ENCODE measurements at places on chromosomes 11 and 22. TPM values are rescaled to one million over a fixed set of nuclear protein-coding genes. Genes with fewer than 3 reads are reported as not detected.

The GRK2 gene
- total RNA-seq: 29.0 TPM

GRCh38 chr11:131940126-131940525 lies 569.7 kb downstream of the NTM start:
- no peak for DNase-seq

GRCh38 chr22:20153945-20154344 lies 3.1 kb upstream of the CCDC188 start:
- DNase-seq: no peak

The ZNF215 gene
- 0.10 TPM for total RNA-seq

DNA sequence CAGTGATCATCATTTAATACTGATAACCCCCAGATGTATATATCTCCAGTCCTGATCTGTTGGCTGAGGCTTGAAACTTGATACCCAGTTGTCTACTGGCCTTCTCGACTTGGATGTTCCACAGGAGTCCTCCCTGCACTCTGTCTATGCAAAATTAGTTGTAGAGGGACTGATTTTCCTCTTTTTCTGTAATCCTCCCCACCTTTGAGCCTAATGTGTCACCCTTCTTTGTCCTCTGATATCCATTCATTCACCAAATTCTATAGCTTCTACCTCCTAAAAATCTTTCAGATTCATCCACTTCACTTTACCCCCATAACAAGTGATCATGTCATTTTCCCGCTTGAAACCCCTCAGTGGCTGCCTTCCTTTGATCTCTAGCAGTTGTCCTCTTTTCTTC lies 16.4 kb downstream of the COA4 start:
- no peak for DNase-seq

GRCh38 chr11:28346209-28346608 lies 238.0 kb downstream of the METTL15 start:
- no peak for DNase-seq

DNA sequence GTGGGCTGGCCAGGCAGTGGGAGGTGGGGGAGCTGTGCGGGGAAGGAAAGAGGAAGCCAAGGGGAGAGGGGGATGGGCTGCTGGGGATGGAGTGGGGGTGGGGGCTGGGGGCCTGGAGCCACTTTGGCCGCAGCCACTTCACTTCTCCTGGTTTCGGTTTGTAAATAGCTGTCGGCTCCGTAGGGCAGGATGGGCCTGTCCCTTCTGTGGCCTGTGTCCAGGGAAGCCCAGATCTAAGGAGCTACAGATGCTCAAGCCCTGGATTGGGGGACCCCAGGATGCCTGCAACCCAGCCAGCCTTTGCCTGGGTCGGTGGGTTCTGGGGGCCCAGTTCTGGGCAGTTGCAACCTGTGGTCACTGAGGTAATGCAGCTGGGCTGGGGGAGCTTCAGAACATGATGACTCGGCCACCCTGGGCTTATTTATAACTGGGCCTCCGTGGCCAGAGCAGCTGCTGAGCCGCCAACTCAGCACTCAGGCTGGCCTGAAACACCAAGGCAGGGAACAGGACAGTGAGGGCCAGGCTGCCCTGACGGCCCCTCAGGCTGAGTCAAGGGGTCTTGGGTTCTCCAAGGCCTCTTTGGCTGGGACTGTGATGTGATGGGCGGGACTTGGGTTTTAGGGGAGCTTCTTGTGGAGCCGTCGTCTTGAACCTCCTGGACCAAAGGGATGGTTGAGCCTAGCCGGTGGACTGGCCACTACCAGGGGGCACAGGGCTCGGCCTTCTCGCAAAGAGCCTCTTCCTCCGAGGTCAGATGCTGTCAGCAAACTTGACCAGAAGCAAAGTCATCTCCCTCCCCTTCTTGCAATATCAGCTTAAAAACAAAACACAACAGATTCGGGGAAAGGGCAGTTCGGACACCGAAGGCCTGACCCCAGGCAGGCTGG lies 15.0 kb upstream of the SLC39A13 start:
- no peak for DNase-seq

DNA sequence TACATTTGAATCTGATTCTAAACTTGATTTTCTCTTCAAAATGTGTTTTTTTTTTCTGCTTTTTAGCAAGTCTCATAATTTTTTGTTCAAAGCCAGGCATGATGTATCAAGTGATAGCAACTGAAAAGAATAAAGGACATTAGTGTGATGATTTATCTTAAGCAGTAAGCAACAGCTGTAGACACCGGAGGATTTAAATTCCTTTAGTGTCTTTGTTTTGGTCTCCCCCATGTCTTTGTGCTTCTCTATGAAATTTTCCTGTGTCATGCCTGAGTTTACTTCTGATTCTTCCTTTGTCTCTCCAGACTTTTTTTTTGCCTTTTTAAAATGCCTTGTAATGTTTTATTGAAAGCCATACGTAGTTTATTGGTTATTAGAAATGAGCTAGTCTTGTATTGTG lies 934.2 kb upstream of the RAG2 start:
- DNase-seq: no peak

GRCh38 chr11:91133361-91133760 lies 910.5 kb upstream of the CHORDC1 start:
- no peak for DNase-seq

DNA sequence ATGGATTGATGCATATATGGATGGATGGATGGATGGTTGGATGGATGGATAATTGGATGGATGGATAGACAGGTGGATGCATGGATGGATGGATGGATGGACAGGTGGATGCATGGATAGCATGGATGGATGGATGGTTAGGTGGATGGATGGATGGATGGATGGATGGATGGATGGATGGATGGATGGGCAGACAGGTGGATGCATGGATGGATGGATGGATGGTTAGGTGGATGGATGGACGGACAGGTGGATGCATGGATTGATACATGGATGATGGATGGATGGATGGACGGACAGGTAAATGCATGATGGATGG lies 52.5 kb downstream of the MACROD1 start:
- DNase-seq: no peak

The ALDH3B2 gene
- total RNA-seq: not detected

The LMO2 gene
- total RNA-seq: 5.1 TPM

DNA sequence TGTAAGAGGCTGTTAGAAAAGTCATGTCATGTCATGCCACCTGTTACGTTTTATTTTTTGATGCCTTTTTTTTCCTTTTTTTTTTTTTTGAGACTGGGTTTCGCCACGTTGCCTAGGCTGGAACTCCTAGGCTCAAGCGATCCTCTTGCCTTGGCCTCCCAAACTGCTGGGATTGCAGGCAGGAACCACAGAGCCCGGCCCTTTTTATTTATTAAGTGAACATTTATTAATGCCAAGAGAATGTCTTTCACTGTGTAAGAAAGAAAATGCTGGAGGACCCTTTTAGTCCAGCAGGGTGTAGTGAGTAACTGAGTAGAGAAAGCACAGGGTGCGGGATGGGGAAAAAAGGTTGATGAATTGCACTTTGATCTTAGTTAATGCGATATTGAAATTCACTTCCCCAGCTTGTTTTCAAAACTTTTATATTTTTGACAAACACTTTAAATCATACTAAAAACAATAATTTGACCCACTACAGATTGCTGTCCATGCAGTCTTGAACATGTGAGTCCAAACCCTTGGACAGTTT lies 2.3 kb upstream of the XBP1 start:
- no peak for DNase-seq

DNA sequence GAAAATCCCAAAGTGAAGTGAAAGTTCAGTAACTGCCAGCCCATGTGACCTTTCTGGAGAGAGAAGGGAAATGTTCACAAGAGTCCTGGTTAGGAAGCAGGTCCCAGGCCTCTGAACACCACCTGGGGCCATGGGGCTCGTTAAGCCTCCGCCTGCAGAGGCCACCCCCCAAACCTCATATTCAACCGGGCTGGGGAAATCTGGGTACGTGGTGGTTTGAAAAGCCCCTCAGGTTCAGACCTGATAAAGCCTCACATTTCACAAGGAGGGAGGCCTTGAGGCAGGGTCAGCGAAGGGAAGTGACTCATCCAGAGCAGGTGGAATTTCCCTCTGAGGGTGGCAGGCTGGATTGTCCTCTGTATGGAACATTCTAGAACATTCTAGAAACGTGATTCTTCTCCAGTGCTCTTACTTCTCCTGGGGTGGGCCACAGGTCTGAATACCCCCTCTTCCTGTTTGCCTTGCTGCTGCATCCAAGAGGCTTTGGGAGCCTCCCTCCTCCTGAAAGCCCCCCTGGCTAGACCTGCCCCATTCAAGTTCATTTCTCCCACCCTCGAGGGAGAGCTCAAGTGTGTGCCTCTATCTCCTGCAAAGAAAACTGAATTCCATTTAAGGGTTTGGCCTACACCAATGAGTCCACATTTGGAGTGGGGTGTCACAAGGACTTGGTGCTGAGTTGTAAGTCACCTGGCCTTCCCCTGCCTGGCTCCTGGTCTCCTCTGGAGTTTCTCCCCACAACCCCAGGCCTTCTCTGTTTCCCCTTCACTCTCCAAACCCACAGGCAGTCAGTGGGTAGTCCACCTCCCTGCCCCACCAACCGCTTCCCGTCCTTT lies 6.3 kb downstream of the FXYD2 start:
- no peak for DNase-seq

DNA sequence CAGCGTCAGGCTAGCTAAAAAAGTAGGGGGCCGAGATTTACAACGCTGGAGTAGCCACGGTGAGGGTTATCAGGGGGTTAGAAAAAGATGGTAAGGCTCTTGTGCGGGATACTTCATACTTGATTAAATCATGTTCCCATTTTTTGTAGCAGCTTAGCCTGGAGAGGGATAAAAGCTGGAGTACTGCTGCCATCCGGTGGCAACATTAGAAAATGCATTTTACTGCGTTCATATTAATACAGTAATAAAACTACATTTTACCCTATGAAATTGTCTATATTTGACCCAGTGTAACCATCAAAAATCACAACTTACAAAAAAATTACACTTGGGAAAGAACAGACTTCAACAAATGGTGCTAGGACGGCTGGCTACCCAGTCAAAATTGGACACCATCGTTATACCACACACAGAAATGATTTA lies 17.3 kb downstream of the RPUSD4 start:
- DNase-seq: no peak
